Ovary (tissue), 10 donors: ENCODE measurements at places on chromosomes 13 and 19. TPM values are rescaled to one million over a fixed set of nuclear protein-coding genes. Genes with fewer than 3 reads are reported as not detected.

HSH2D gene
- total RNA-seq, result 0.20 TPM

DNA sequence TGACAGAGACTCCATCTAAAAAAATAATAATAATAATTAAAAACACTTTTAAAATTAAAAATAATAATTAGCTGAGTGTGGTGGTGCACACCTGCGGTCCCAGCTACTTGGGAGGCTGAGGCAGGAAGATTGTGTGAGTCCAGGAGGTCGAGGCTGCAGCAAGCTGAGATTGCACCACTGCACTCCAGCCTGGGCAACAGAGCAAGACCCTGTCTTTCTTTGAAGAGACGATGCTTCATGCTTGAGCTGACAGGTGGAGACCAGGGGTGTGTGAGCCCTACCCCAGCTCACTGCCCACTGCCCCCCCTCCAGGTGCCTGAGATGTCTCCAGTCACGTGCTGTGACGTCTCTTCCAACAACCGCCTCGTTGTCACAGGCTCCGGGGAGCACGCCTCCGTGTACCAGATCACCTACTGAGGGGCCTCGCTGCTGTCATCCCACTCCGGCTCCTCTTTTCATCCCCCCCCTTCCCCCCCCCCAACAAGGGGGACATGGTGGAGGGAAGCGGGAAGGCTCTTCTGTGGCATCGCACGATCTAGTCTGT lies 17.3 kb downstream of the TLE6 start:
- no peak overlapping the region for H3K4me3 ChIP-seq
- DNase-seq, result no peak
- H3K27me3 ChIP-seq, result no peaks in the 10 kb centered on the region
- no peaks in the 10 kb centered on the region for H3K36me3 ChIP-seq
- no peak overlapping the region for H3K27ac ChIP-seq

- H3K36me3 ChIP-seq, result no peaks in the 10 kb centered on the region
- no peak overlapping the region for H3K27ac ChIP-seq
- H3K4me3 ChIP-seq, result no peak overlapping the region
- H3K4me1 ChIP-seq, result peaks cover 2% of the 10 kb centered on the region
Observed at GRCh38 chr13:26219726-26220125, 2.4 kb downstream of the RNF6 start.

DNA sequence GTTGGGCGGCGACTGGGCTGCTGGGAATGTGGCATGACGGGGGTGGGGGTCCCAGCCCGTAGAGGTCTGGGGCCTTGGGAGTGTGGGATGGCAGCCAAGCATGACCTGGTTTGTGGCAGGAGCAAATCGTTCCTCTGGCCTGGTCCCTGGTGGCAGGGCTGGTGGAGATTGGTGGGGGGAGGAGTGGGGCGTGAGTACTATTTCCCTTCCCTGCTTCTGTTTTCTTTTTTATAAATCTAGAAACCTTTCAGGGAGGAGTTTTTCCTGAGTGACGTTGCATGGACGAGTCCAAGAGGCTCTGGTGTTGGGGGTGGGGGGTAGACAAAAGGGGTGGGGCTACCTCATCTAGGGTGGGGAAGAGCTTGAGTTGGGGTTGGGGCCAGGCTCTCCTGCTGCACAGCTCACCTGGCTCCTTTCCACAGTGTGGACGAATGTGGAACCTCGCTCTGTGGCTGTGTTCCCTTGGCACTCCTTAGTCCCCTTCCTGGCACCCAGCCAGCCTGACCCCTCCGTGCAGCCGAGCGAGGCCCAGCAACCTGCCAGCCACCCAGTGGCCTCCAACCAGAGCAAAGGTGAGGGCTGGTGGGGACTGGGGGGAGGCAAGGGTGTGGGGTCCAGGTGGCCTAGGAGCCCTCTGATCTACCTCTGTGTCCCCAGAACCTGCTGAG lies 15.4 kb upstream of the PRR19 start:
- H3K27me3 ChIP-seq, result no peaks in the 10 kb centered on the region
- H3K36me3 ChIP-seq, result no peaks in the 10 kb centered on the region
- peak; percentile 79 for DNase-seq
- H3K4me1 ChIP-seq, result peaks cover 28% of the 10 kb centered on the region
- peak overlapping the region; percentile 17 for H3K4me3 ChIP-seq

GRCh38 chr13:107266657-107267056 lies 698.7 kb upstream of the ARGLU1 start:
- DNase-seq, result no peak
- no peaks in the 10 kb centered on the region for H3K4me1 ChIP-seq
- no peak overlapping the region for H3K27ac ChIP-seq

- H3K36me3 ChIP-seq, result no peaks in the 10 kb centered on the region
- H3K27me3 ChIP-seq, result no peaks in the 10 kb centered on the region
- no peak for DNase-seq
- H3K4me1 ChIP-seq, result no peaks in the 10 kb centered on the region
- H3K27ac ChIP-seq, result no peak overlapping the region
- H3K4me3 ChIP-seq, result no peak overlapping the region
Observed at GRCh38 chr13:47233734-47234133, 336.9 kb upstream of the HTR2A start.

DNA sequence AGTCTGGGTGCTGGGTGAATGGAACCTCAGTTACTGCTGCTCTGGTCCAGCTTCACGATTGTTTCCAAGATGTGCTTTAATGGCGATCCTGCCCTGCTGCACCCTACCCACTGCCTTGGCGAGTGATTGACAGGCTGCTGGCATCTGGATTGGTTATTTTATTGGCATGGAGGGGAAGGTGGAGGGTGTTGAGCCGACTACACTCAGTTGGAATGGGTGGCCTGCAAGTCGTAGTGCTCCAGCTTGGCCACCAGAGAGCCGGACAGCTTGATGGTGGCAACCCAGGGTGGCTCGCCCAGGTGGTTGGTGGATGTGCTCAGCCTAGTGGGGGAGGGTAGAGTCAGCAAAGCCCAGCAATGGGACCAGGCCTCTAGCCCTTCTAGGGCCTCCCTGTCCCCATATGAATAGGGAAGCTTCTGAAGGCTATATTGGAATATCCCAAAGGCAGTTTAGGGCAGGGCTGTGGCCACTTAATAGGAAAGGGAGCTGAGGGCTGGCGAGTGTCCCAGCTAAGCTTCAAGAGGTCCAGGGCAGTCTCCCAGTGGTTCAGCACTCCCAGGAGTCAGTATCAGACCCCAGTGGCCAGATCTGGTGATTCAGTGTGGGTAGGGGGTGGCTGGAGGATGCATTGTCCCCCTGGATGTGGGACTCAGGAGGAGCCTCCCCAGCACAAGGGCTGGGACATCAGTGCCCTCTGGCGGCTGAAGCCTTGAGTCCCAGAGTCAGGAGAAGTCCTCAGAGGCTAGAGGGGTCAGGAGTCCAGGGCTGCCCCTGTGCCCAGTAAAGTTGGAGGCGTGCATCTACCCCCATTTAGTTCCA lies 3.4 kb downstream of the GGN start:
- no peak overlapping the region for H3K27ac ChIP-seq
- no peak for DNase-seq
- no peaks in the 10 kb centered on the region for H3K27me3 ChIP-seq
- H3K4me1 ChIP-seq, result peaks cover 10% of the 10 kb centered on the region
- H3K4me3 ChIP-seq, result no peak overlapping the region

GRCh38 chr19:15115080-15115479 lies 7.9 kb downstream of the SYDE1 start:
- peak overlapping the region; percentile 30 for H3K27ac ChIP-seq
- H3K36me3 ChIP-seq, result no peaks in the 10 kb centered on the region
- no peak overlapping the region for H3K4me3 ChIP-seq
- no peaks in the 10 kb centered on the region for H3K27me3 ChIP-seq
- H3K4me1 ChIP-seq, result no peaks in the 10 kb centered on the region

COLGALT1 gene
- 48.7 TPM for total RNA-seq

- DNase-seq, result no peak
- no peaks in the 10 kb centered on the region for H3K4me1 ChIP-seq
- no peak overlapping the region for H3K27ac ChIP-seq
- no peaks in the 10 kb centered on the region for H3K27me3 ChIP-seq
- no peaks in the 10 kb centered on the region for H3K36me3 ChIP-seq
Observed at GRCh38 chr19:49997709-49998108, 27.5 kb downstream of the VRK3 start.

- no peaks in the 10 kb centered on the region for H3K27me3 ChIP-seq
- H3K4me3 ChIP-seq, result peak overlapping the region; percentile 56
- peak overlapping the region; percentile 68 for H3K27ac ChIP-seq
Observed at GRCh38 chr19:54462655-54463530, 685 bp downstream of the LENG9 start.
